ENCODE measurements at places on chromosomes 6 and 20.

DNA sequence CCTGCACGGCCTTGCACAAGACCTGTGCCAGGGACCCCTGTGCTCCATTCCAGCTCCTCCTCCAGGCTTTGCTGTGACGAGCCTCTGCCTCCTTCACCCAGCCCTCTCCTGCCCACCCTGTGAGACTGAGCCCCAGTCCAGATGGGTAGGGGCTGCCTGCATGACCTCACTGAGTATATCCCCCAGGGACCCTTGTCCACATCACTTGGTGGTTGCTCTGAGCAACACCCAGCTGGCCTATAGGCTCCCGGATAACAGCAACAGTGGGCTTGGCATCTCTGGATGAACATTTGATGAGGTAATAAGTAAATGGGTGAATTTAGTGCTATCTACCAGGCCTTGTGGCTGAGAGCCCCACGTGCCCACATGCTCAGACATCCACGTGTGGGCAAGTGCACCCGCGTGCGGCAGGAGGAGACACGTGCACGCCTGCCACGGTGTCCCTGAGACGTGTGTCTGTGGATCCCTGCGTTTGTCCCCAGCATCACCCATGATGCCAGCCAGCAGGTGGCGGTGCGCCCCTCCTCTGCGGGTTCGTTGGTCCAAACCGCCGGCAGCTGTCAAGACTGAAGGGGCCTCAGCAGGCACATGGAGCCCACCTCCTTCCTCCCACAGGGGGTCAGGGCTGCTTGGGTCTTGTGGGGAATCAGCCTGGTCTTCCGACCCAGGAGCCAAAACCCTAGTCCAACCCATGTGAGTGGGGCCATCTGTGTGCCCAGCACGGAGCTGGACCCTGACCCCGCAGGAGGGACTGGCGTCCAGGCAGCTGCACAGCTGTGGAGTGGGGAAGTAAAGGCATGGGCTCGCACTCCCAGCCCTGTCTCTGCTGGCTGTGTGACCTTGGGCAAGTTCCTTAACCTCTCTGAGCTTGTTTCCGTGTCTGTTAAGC is 45.9 kb downstream of the FGD2 start:
- peak; percentile 82 for DNase-seq

- no peak for DNase-seq
Measured at GRCh38 chr6:83510791-83511190, 1.5 kb upstream of the PRSS35 start.

DNA sequence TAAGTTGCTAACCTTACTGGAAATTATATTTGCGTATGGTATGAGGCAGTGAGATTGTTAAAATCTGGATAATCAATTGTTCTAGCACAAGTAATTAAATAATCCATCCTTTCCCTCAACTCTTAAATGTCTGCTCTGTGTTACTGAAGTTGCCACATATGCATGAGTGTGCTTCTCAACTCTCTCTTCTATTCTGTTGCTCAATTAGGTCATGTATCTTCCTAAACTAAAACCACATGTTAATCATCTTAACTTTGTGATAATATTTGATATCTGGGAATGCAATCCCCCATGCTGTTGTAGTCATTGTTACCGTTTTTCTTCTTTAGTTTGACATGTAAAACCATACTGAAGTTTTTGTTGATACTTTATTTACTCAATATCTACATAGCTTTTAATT is 63.5 kb upstream of the STMND1 start:
- no peak for DNase-seq

DNA sequence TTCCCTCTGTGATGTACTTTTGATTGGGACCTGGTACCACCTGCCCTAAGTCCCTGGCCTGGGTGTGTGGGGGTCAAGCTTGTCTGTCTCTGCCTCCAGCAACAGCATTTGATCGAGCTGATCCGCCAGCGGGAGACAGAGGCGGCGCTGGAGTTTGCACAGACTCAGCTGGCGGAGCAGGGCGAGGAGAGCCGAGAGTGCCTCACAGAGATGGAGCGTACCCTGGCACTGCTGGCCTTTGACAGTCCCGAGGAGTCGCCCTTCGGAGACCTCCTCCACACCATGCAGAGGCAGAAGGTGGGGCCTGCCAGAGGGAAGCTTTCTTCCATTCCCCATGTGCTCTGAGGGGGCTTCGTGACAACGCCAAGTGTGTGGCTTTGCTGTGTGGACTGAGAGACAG is 5.4 kb downstream of the GID8 start:
- DNase-seq: no peak

- no peak for DNase-seq
Measured at GRCh38 chr6:160261991-160262680, 3.5 kb upstream of the SLC22A2 start.

GRCh38 chr6:116616737-116617053 is 416 bp downstream of the RSPH4A start:
- DNase-seq: no peak

DNA sequence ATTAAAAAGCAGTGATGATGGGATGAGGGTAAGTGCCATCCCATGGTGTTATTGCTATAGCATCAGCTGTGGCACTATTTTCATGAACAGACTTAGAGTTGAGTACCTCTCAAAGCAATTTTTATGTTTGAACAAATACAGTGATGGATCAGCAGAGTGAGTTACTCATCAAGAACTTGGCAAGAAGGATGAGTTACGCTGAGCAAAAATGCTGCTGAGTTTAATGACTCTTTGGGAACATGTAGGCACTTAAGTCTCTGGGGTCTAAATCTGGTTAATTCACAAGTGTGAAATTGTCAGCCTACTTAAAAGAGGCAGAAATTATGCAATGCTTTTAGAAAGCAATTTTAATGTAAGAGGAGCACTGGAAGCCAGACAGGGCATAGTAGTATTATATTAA is 78.5 kb upstream of the AHI1 start:
- no peak for DNase-seq

DNA sequence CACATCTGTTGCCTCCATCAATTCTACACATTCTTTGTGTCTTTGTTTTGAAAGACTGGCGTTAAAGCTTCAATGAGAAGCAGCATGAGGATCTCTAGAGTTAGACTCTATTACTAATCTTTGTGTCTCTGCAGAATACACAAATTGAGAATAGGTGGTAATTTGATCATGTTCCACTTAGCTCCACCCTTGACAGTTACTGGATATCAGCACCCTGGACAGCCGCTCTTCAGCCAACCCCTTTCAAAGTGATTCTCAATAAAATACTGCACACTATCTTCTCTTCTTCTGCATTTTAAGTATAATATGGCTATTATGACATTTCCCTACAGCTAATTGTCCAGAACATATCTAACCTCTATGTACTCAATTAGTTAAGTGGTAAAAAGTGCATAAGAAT is 54.3 kb upstream of the CNR1 start:
- DNase-seq: no peak

DNA sequence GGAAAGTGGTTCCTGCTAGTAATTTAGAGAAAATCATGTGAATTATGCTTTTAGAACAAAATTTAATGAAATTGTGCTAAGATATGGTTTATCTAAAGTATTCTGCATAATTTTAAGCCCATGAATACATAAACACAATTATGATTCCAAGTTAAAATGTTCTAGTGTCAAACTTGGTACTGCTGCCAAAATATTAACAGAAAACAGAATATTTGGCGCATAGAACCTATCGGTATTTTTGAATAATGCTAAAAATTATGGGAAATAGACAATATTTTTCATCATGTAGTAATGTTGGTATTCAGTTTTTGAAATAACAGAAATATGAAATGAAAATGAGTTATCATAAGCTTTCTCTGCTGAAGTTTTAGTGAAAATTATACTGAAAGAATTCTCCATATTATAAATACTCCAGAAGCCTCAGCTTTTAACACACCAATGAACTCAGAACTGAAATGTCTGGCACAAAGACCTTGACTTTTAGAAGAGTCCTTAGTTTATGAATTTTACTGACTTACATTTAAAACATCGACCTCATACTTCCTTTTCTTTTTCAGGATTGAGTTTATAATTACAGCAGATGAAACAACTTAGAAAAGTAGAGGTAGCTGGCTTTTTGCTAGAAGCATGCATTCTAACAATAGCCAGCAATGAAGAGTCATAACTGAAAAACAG is 1192.3 kb upstream of the GJE1 start:
- no peak for DNase-seq

- DNase-seq: no peak
Measured at GRCh38 chr20:9576695-9577094, 62.3 kb downstream of the LAMP5 start.

DNA sequence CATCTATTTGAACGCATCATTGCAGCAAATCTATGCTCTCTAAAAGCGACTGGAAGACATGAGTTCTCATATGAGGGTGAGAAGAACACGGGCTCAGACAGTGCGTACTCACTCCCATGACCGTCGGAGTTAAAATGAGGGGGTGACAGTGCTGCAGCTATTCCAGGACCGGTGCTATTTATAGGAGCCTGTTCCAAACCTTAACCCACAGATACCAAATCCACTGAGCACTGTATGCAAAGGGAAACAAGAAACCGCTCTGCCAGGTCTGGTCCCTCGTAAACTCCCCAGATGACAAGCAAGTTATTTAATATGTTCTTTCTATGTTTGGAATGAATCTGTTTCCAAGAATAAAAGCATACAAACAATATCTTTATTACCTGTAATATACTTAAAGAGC is 22.9 kb downstream of the PPP1R3G start:
- DNase-seq: no peak

Data from CD8-positive, alpha-beta memory T cell (primary cell).